ENCODE measurements at places on chromosomes 11 and 22.

- no peak for DNase-seq
Observed at GRCh38 chr22:48906216-48906835, 921.3 kb downstream of the BRD1 start.

GRCh38 chr11:2256293-2256913 is 14.0 kb downstream of the ASCL2 start:
- DNase-seq, result no peak

DNA sequence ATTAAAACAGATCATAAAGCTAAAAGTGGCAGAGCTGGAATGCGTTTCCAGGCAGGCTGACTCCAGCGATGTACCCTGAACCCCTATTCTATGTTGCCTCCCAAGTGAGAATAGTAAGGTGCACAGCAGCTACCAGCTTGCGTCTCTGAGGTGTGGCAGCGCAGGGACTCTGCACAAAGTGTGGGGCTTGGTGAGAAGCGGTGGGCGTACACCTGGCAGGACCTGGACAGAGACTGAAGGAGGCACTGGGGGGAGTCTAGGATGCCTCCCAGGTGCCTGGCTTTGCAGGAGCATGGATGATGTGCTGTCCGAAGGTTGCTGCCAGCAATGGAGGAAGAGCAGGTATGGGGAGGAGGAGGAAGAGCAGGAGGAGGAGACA is 42.9 kb downstream of the AMPD3 start:
- DNase-seq, result no peak

DNA sequence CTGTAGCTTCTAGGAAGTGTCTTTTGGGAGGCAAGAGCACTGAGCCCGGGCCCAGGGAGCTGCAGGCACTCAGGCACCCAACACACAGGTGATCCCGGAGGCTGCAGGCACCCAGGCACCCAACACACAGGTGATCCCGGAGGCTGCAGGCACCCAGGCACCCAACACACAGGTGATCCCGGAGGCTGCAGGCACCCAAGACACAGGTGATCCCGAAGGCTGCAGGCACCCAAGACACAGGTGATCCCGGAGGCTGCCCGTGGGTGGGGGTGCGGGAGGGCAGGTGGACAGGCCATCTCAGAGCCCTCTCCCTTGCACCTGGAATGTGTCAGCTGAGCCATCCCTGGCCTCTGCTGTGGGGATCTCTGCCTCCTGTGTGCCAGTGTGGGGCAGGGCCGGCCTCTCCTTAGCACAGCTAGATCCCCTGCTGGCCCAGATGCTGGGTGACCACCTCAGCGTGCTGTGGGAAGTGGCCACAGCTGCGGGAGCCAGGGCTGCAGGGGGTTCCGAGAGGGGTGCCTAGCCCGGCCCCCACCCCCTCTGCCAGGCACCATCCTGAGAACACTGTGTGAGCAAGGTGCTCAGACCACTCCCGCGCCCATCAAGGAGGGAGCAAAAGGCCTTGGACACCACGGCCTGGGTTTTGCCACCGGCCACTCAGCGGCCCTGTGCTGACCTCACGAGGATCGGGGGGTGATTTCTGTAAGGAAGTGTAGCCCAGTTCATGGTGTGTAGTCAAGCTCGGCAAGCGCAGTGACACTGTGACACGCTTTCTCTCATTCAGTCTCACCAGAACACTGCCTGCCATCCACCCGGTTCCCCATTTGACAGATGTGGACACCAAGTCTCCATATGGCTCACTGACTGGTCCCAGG is 14.2 kb downstream of the MRGPRG start:
- no peak for DNase-seq

GRCh38 chr11:15839061-15839460 is 517.3 kb downstream of the SOX6 start:
- DNase-seq, result no peak

DNA sequence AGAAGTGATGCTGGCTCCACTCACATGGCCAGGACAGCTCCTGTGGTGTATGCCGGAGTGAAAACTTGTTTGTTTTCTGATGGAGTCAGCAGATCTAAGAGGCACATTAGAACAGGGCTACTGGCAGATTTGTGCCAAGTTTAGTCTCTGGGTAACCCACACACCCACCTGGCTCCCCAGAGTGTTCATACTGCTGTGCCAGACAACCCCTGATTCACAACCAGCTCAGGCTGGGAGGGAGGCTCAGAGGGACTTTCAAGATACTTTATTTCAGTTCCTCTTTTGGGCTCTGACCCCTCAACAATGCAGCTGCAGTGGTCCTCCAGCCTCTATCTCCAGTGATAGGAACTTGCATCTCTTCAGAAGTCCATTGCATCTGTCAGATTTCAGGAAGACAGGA is 8.5 kb downstream of the NTM start:
- no peak for DNase-seq

GRCh38 chr22:46068181-46068592 is 82.1 kb upstream of the PPARA start:
- DNase-seq, result no peak

- DNase-seq, result no peak
Observed at GRCh38 chr22:26763633-26764361, 106.4 kb downstream of the MIAT start.

GRCh38 chr22:29335656-29336055 is 20.2 kb upstream of the RASL10A start:
- DNase-seq, result no peak

GRCh38 chr11:38278457-38279141 is 1680.6 kb upstream of the RAG2 start:
- no peak for DNase-seq

GRCh38 chr22:42086051-42086450 is 4.5 kb downstream of the NDUFA6 start:
- no peak for DNase-seq

DNA sequence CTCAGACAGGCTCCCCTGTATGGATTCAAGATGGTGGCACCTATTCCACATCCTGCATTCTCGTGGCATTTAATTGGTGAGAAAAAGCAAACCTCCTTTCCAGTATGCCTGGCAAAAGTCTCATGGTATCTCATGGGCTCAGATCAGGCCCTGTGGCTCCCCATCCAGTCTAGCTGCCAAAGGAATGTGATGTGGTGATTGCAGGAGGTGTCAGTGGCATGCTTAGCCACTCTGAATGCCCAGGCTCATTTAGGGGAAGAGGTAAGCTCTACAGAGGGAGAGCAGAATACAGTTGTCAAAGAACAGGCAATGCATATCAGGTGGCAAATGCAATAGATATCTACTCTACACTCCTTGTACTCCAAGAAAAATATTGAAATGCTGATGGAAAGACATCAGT is 146.7 kb downstream of the SPATA19 start:
- DNase-seq, result no peak

DNA sequence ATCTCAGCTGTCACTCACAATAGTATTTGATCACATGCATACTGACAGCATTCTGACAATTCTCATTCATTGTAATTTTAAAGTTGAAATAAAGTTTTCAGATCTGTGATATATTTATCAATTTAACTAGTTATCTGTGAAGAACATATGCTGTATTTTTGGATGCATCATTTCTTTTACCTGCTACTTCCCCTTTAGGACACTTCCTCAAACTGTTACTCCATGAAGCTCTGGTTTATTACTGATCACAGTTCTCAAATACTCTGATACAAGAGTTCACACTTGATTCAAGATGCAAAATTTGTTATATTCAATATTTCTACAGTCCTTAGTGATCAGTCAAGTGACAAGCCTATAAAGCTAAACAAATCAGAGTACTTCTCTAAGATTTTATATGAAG is 1655.2 kb downstream of the LRRC4C start:
- no peak for DNase-seq

DNA sequence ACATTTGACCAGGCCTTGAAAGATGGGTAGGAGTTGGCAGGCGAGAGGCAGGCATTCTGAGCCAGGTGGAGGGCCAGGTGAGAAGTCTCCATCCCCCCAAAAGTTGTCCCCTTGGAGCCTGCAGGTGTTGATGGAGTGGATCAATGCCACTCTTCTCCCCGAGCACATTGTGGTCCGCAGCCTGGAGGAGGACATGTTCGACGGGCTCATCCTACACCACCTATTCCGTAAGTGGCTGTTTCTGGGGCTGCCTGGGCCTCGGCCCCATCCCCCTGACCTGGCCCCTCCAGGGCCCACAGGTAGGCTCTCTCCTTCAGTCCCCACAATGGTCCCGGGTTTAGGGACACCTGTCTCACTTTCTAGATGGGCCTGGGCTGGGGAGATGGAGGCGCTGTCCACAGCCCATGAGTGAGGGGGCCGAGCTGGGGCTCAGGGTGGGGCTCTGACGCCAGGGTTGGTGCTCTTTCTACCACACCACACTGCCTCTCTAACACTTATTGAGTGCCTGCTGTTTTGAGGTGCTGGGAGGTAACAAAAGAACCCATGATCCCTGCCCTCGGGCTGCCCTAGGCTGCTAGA is 7.0 kb downstream of the PARVG start:
- no peak for DNase-seq

DNA sequence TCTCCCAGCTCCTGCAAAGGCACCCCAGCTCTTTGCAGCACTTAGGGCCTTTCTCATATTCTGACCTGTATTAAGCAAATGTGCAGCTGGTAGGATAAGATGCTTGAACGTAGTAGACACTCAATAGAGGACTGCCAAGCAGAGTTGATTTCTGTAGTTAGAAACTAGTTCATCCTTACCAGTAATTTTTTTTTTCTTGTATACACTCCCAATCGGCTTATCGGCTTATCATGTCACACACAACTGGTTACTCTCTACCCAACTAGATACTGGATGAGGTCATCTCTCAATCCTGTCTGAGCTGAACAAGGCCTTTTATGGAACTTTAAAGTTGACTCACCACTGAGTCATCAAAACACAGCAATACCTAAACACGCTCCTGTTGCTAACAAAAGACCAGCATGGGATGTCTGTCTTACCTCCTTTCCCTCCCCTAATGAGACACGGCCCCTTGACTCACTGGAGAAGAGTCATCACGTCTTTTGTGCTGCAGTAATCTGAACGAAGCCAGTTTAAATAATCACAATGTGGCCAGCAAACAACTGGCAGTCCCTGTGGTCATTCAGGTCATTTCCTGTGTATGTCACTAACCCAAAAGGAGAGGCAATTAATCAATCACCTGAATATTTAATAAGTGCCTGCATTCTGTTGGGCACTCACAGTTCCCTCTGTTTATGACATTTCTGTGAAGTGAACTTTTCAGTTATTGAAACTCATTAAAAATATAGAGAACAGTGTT is 7.5 kb upstream of the WEE1 start:
- no peak for DNase-seq

DNA sequence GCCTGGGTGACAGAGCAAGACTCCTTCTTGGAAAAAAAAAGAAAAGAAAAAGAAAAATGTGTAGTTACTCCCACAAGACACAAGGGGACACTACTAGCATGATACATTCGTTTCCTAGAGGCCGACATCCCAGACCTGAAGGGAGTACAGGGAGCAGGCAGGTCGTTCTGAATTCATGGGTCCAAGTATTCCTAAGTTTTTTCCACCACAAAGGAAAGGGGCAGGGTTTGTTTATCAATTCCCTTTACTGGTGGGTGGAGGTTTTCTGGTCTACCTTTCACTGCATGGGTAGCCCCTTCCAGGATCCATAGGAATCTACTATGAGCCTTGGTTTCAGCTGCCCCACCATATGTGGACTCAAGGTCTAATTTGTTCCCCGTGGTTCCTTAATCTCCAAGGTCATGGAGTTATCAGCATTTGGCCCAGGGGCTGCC is 11.8 kb downstream of the TIGD3 start:
- no peak for DNase-seq

- DNase-seq, result no peak
Observed at GRCh38 chr11:68977781-68978625, 2.8 kb downstream of the MRGPRD start.

DNA sequence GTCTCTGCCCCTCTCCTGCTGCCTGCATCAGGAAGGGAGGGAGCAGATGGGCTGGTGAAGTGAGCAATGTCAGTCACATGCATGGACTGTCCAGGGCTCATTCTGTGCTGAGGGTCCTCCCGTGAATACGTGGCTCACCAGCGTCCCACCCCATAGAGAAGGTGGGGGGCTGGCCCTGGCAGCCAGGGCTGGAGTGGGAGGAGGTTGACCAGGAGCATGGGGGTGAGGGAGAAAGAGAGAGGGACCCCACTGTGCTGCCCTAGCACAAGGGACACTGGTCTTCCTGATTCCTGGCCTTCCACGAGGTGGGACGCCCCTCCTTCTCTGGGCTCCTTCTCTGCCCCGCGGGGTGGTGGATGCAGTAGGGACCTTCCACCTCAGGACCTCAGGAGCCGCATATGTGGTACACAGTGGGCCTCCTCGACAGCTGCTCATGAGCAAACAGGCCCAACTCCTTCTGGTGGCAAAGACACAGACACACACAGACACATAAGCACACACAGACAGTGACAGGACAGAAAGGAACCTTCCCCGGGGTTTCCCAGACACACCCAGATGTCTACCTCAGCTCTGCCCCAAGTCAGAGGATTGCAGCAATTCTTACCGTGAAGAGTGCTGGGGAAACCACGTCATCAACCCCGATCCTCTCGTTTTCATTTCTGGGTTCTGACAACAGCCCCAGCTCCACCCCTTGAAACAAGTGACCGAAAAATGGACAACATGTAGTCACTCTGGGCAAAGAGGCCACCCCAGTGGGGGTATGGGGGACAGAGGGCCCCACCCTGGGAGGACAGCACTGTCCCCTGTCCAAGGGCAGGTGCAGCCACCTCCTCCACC is 3.6 kb upstream of the APOBEC3A start:
- DNase-seq, result no peak
